ENCODE measurements at places on chromosomes 13 and 19.

- no peak for DNase-seq
Observed at GRCh38 chr13:34776390-34776981, 165.6 kb upstream of the NBEA start.

DNA sequence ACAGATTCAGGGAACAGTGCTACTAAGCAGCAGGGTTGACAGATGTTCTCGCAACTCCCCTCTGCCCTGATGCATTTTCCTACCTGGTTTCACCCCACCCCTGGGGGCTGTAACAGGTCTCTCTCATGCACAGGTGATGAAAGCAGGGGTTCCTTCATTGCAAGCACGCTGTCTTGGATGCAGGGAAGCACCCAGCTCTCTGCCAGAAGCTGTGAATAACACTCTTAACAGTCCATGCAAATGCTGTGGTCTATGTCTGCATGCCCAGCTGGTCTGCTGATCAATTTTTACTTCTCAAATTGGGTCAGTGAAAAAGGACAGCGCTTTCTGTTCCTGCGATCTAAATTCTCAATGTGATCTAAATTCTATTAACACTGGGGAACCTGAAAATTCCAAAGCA, 246.3 kb upstream of the TSHZ3 start:
- DNase-seq: no peak

DNA sequence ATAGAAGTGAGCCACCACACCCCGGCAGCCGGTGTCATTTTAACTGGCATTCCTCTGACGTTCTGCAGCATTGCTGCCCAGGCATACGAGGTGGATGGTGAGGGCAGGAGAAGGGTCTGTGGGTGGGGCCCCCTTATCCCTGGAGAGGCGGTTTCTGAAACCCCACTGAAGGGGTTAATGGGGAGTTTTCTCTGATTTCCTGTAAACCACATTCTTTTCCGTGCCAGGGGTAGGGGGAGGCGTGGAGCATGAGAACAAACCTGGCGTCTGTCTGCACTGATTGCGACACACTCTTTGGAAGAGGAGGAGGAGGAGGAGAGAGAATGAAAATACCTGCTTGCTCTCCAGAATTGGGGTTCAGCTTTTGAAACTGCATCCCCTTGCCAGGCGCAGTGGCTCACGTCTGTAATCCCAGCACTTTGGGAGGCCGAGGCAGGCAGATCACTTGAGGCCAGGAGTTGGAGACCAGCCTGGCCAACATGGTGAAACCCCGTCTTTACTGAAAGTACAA, 2.7 kb upstream of the C3 start:
- no peak for DNase-seq

GRCh38 chr13:77969299-77969698, 50.7 kb upstream of the EDNRB start:
- DNase-seq: no peak

DNA sequence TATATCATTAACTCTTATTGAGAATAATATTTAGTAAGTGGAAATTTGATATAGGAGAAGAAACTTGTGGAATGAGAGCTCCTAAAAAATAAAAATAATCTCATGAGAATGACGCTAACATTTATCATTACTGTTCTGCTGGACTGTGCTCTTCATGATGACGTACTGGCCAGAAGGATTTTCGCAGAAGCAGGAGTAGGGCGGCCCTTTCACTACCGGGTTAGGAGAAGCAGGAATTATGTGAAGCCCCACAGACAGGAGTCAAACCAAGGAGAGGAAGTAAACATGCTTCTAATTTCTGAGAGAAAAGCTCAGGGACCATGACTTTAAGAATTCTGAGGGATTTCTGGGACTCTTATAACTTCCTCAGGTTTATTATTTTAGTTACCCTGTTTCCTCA, 195.1 kb downstream of the VWA8 start:
- no peak for DNase-seq
